ENCODE measurements at places on chromosomes 4 and X.

GRCh38 chrX:11739776-11740175, 18.3 kb upstream of the MSL3 start:
- no peak for DNase-seq

DNA sequence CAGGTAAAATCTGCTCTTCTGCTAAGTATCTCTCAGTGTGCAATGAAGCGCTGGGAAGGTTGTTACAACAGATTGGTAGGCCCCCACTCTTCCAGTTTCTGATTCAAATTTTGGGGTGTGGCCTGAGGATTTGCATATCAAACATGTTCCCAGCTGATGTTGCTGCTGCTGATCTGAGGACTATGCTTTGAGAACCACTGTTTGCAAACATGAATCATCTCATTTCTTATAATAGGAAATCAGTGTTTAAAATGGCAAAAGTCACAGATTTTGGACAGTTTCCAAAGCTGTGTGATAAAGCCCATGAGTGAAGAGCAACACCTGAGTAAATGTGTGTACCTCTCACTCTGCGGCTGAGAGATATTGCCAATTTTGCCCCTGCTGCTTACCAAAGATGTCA, 36.2 kb upstream of the NDNF start:
- no peak for DNase-seq

DNA sequence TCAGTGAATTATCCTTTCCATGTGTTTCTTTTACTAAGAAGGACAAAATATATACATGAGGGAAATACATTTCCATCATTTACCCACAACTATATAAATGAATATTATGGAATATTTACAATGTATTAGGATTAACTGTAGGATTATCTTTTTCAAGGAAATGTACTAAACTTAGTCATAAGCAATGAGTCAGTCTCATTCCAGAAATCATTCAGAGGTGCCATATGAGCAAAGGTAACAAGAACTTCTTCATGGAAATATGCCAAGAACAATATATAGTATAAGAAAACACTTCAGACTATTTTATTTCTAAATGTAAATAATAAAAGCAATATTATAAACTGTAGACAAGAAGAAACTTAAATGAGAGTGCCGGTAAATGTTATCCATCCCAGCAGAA, 67.1 kb downstream of the USP38 start:
- DNase-seq, result no peak

GRCh38 chrX:48956728-48957414, 536 bp downstream of the OTUD5 start:
- DNase-seq, result peak; percentile 68

DNA sequence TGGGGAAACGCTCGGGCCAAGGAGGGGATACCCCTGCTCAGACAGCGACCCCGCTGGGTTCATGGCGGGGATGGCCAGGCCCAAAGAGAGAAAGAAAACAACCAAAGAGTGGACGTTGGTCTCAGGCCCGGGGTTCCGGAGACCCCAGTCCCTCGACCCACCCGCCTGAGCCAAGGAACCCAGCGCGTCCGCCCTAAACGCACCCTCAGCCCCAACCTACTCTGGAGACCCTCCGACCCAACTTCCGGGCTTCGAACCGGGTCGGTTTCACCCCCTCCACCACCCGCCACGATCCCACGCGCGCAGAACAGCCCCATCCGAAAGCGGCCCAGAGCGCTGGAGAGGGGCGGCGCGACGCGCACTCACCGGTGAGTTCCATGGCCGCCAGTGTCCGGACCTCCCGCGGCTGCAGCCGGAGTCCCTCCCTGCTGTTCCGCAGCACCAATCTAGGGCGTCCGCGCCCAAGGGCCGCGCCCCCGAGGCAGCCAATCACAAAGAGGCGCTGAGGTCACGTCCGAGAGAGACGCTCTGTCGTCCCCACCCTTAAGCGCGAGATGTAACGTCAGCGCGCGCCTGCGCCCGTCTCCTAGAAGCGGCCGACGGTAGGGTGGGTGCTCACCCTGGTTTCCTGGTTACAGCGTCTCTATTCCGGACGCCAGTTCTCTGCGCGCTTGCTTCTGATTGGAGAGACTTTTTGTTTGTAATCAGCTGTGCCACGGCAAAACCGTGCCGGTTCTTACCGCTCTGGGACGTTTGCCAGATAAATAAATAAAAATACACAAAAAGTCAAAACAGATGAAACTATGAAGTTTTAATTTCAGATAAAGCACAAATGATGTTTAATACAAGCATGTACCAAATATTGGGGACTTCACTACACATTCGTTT, at the start of gene PIGA:
Gene PIGA (minus strand): TSS at position 389 of the 888 bp plus-strand sequence. CDS start 3,593 bp downstream, outside the sequence.
- DNase-seq, result peak; percentile 94

- no peak for DNase-seq
Observed at GRCh38 chr4:174119051-174119450, 164.4 kb downstream of the FBXO8 start.

GRCh38 chrX:39473812-39474211, 623.9 kb downstream of the BCOR start:
- DNase-seq, result no peak

GRCh38 chr4:48175328-48175727, 41.3 kb upstream of the TXK start:
- no peak for DNase-seq

DNA sequence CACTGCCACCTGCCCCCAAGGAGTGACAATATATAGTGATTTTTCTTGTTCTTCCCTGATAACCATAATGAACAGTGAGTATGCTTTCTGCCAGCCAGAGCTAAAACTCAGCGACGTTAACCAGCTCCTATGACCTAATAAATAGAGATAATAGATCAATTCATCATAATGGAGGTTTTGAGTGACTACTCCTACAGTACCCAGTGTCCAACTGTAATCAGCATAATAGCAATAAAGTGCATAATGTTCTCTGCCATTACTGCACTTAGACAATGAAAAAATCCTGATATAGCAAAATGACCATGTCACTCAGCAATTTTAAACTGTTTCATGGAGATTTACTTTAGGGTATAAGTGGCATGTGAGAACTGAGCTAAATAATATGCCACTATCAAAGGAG, 20.7 kb upstream of the TXLNG start:
- DNase-seq, result no peak

GRCh38 chrX:2449135-2449886, 51.5 kb downstream of the DHRSX start:
- DNase-seq, result no peak

- DNase-seq, result no peak
Observed at GRCh38 chr4:141153751-141154510, 20.7 kb upstream of the RNF150 start.

DNA sequence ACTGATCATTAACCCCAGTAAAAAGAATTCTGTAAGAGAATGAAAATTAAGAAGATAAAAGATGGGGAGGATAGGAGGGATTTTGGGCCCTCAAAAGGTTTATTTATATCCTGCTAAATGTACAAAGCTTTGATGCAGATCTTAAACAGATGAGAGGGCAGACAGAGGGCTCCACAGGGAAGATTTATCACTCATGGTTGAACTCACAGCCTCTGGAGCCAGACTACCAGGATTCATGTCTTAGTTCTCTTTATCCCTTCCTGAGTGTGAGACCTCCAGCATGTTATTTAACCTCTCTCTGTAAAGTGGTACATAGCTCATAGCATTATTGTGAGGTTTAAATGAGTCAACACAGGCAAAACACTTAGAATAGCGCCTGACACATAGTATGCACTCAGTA, 74.4 kb downstream of the SOWAHB start:
- DNase-seq, result no peak

- DNase-seq, result no peak
Observed at GRCh38 chrX:118239178-118239870, 106.6 kb upstream of the WDR44 start.

DNA sequence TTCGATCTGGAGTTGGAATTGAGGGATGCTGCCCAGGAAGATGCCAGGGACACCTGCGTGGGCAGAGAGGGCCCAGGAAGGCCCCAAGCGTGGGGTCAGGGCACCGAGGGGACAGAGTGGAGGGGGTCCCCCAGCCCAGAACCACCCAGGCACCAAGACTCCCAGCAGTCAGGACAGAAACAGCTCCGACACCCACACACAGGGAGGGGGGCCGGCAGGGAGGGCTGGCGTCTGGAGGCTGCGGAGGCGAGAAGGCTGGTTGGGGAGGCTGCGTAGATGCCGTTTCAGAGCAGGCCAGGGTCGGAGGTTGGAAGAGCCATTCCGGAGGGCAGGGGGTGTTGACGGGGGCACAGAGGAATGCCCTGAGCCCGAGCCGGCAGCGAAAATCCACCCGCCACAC, 23.6 kb downstream of the ATP5ME start:
- no peak for DNase-seq

DNA sequence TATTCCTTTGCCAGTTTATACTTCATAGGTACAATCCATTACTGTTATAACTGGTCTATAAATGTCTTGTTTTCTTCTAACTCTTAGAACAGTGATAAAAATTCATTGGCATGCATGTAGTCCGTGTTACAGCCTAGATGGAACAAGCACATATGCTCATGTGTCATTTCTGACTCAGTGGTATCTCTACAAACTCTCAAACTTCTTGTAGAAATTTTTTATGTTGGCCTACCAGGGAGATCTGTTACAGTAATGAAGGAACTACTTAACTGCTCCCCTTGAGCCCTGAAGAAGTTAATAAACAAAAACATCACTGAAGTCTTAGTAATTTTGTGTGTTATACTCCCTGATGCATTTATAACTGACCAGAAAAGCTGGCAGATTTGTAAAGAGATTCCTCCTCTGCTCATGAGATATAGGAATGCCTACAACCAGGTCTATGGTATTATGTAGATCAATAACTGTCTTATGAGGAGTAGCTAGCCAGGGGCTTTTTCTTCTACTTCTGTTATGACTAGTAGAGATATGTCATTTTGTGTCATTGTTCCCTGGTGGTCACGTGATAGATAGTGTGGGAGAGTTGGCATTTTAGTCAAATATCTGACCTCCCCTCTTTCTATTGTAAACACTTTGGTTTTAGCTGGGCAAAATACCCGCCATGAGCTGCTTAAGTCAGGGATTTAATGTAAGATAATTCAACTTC, 53.7 kb upstream of the FAAH2 start:
- no peak for DNase-seq

- no peak for DNase-seq
Observed at GRCh38 chrX:154650221-154650510, 3.2 kb downstream of the CTAG2 start.

GRCh38 chr4:159902648-159903047, 799.8 kb downstream of the RAPGEF2 start:
- no peak for DNase-seq

- no peak for DNase-seq
Observed at GRCh38 chrX:29662759-29663503, 552.4 kb upstream of the MAGEB2 start.

DNA sequence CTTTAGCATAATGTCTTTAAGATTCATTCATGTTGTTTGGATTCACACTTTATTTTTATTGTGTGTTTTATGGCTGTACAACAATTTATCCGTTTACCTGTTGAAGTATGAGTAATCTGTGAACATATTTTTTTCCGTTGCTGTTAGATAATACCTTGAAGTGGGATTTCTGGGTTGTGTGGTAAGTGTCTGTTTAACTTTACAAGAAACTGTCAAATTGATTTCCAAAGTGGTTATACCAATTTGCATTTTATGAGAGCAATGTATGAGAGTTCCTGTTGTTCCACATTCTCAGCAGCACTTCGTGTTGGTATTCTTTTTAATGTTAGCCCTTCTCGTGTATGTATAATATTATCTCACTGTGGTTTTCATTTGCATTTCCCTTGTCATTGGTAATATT, 53.6 kb downstream of the USP53 start:
- no peak for DNase-seq

- DNase-seq, result no peak
Observed at GRCh38 chr4:86523333-86523732, 70.8 kb upstream of the PTPN13 start.

DNA sequence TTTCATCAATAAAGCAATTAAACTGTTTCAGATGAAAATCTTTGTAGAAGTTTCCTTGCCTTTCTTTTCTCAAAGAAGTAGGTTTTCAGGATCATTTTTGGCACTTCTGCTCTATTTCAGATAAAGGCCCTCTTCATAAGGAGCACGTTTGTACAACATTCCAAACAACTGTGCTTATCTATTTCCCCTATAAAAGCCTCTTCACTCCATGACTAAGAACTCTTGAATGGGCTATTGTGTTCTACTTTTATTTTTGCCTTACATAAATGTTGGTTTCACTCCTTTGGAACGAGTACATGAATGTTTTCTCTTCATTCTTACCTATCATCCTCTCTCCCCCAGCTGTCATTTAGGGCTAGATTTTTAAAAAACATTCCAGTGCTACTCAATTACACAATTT, 288.0 kb upstream of the PPP1R2C start:
- no peak for DNase-seq

DNA sequence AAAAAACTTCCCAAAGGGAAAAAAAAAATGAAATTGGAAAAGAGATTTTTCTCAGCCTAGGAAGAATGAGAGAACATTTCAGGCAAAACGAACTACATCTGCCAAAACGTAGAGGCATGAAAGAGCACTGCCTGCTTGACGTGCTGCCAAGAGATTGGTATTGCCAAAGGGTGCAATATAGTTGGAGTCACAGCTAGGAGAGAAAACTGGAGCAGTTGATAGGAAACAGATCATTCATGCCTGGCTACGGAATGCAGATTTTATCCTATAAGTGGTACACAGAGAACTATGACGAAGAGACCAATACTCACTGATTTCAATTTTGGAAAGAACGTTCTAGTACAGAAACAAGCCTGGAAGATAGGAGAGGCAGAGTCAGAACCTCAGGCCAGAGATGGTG, 68.4 kb upstream of the IQCM start:
- no peak for DNase-seq

GRCh38 chrX:38260231-38260630, 39.6 kb upstream of the SRPX start:
- no peak for DNase-seq

DNA sequence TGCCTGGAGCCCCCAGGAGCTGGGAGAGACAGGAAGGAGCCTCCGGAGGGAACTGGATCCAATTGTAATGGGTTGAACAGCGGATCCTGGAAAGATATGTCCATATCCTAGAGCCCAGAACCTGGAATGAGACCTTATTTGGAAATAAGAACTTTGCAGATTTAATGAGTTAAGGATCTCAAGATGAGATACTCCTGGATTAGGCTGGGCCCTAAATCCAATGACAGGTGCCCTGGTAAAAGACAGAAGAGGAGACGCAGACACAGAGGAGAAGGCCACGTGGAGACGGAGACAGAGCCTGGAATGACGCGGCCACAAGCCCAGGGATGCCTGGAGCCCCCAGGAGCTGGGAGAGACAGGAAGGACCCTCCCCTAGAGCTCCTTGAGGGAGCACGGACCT, 34.1 kb downstream of the P2RY8 start:
- no peak for DNase-seq

DNA sequence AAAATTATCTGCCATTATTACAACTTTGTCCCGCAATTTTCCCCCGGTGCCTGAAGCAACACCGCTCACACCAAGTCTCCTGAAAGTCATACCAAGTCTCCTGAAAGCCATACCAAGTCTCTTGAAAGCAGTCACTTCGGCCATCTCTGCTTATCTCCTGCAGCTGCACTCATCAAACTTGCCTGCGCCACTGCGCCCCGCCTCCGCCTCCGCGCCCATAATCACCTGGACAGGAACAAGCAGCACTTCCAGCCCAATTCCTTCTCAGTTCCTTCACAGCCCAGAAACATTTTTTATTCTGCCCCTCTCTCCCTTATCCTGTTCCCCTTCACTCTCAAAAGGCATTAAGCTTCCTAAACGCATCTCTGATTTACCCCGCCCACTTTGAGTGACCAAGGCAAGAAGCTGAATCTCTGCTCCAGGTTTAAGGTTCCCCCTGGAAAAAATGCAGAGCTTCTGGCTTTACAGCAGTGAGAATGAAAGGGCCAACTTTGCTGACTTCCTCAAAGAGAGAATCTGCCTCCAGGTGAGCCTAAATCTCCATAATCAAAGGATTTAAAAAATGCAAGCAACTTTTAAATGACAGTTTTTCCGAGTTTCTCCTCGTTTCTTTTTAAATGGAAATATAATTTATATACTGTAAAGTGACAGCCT, 7.7 kb downstream of the GPR50 start:
- DNase-seq, result no peak
